ENCODE measurements at places on chromosomes 7 and 10.

DNA sequence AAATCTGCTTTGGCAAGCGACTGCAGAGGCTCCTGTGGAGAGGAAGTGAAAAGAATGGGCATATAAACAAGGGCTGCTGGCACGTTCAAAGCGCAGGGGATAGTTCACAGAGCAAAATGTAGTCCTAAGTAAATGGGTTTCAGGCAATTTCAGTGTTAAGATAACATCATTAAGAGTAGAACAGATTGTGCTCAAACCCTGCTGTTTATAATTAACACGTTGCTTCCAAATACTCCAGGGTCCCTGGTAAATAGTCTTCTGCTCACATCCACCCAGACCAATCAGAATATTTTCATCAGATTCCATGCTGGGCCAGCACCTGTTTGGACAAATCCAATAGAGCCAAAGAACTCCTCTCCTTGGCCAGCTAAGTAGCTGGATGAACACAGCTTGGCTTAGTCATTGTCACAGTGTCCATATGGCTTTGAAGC, 81.4 kb downstream of the ORC5 start:
- no peak for DNase-seq

DNA sequence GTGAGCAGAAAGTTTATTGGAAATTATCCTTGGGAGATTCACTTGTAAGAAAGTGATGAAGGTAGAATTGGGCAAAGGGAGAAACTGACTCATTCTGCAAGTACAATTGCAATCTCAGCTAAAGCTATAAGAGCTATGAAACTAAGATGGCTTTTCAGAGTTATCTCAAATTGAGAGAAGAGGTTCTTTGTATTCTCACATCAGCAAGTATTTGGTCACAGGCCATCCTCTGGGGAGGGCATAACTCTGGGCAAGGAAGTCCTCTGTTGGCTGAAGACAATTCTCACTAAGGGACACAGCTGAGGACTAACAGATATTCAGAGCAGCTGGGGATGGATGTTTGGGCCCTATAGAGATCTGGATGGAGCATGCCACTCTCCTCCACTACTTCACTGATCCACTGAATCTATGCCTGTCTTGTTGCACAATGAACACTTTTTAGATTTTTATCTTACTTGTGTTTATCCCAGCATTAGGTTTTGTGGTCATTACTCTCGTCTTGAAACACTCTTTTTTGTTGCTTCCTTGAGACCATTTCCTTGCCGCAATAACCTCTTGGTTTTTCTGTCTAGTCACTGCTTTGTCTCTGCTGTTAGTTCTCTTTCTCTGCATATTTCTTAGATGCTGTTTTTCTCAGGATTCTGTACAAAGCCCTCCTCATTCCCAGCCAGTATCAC, 115.1 kb downstream of the GNAI1 start:
- DNase-seq, result peak; percentile 39

DNA sequence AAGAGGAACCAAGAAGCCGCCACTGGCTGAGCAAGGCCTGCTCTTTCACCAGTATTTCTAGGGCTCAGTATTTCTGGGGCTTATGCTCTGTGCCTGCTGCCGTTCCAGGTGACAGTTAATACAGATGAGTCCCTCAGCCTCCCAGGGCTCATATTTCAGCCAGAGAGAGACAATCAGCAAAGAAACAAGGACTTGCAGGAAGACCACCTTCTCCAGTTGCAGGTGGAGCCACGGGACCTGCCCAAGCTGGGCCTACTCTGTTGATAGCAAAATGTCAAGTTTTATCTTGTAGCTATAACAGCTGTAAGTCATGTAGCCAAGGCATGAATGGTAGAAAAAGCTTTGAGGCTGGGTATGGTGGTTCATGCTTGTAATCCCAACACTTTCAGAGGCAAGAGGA, 42.7 kb downstream of the NPTX2 start:
- no peak for DNase-seq

GRCh38 chr7:78493401-78493800, 694.8 kb downstream of the PHTF2 start:
- DNase-seq, result no peak

GRCh38 chr7:129829737-129830631, 122.8 kb downstream of the UBE2H start:
- DNase-seq, result peak; percentile 82

DNA sequence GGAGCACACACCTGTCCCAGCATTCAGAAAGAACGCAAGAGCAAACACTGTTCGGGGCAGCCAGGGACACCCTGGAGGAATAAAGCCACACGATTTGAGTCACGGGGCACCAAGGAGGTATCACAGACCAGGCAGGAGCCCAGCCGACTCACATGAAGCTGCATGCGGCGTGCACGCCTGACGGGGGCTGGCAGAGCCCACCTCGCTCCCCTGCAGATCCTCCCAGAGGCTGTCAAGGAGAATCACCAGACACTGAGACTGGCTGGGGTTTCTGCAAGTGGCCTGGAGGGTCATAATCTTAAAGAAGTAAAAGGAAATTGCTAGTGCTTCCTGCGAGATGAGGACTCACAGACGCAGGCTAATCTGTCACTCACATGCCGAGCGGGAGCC, 61.6 kb downstream of the TCERG1L start:
- no peak for DNase-seq

GRCh38 chr7:82167558-82168314, 275.8 kb downstream of the CACNA2D1 start:
- DNase-seq, result peak; percentile 4

DNA sequence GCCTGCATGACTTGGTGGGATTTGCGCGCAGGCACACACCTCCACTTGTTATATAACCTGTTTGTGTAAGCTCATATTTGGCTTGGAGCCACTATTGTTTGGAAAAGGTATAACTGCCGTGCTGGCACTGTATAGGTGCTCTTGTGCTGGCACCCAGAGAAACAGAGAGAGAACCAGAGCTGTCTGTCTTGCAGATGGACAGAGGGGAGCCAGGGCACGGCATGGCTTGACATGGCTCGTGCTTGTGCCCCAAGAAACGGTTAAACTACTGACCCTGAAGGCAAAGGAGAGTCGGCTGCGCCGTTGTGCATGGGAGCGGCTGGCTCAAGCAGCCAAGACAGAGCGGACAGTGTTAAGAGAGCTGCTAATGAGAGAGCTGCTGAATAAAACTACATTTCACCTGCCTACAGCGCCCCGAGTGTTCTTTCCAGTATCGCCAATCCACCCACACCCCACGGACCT, 23.2 kb downstream of the RAPGEF5 start:
- DNase-seq, result no peak

GRCh38 chr7:142006577-142006976, 10.9 kb downstream of the MGAM start:
- DNase-seq, result no peak

GRCh38 chr7:117686311-117686935, 186.8 kb downstream of the CTTNBP2 start:
- no peak for DNase-seq

- DNase-seq, result no peak
These were observed 296.3 kb upstream of the ZMIZ1 start for GRCh38 chr10:78772486-78772885.
